ENCODE measurements at places on chromosomes 1 and 21. TPM values are rescaled to one million over a fixed set of nuclear protein-coding genes. Genes with fewer than 3 reads are reported as not detected.

The LCE1E gene
- not detected for total RNA-seq

The TRNP1 gene
- not detected for total RNA-seq

The APCS gene
- not detected for total RNA-seq

The IL10 gene
- not detected for total RNA-seq

The GPR161 gene
- not detected for total RNA-seq

The FAM78B gene
- 0.27 TPM for total RNA-seq

The C4BPB gene
- 1.6 TPM for total RNA-seq

The ADAMTS4 gene
- 4.8 TPM for total RNA-seq

The LIX1L gene
- 54.6 TPM for total RNA-seq

The CFHR2 gene
- not detected for total RNA-seq

The ZBTB37 gene
- 28.8 TPM for total RNA-seq

The XCL1 gene
- total RNA-seq, result not detected

The TBX15 gene
- total RNA-seq, result not detected

The TRAF3IP3 gene
- 717 TPM for total RNA-seq

The FCRLB gene
- total RNA-seq, result 1.1 TPM

The TMEM200B gene
- total RNA-seq, result not detected

The RNU1-1 gene
- total RNA-seq, result 3,449 TPM

The BRINP2 gene
- total RNA-seq, result not detected

The LMX1A gene
- not detected for total RNA-seq

The CFAP74 gene
- not detected for total RNA-seq

The GBP7 gene
- not detected for total RNA-seq

The ATP1A2 gene
- not detected for total RNA-seq

The LDLRAD2 gene
- not detected for total RNA-seq

The PLA2G2F gene
- not detected for total RNA-seq

Measured in naive thymus-derived CD8-positive, alpha-beta T cell (primary cell).